Hematopoietic multipotent progenitor cell treated with erythropoietin and hydrocortisone succinate and interleukin-3 and kit ligand, for 6 days (in vitro differentiated cells): ENCODE measurements at places on chromosomes 3 and 15.
A peak's percentile ranks its signal among the peaks of the same experiment; 100 is the strongest.

GRCh38 chr3:179788996-179789395 lies 136.2 kb downstream of the USP13 start:
- DNase-seq = no peak

GRCh38 chr3:139653582-139653981 lies 24.2 kb downstream of the NMNAT3 start:
- peak; percentile 12 for DNase-seq

GRCh38 chr15:44385344-44385942 lies 42.0 kb upstream of the CTDSPL2 start:
- no peak for DNase-seq

DNA sequence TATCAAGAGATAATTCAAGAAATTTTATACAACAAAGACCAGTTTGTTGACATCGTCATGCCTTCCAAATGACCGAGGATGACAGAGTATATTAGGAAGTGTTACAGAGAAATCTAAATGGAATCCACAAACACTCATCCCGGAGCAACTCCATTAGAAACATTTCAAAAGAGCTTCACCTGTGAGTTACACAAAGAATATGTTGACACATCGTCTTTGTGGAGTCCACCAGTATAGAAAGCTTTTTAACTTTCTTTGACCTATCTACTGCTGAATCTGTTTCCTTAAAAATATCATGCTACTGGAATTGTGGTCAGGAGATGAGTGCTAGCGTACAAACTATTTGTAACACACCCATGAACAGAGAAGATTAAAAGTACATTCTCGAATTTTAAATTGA lies 130.4 kb downstream of the SUCLG2 start:
- no peak for DNase-seq

GRCh38 chr3:11613319-11613718 lies 30.4 kb downstream of the VGLL4 start:
- no peak for DNase-seq
